ENCODE measurements at places on chromosomes 1 and 21.

- DNase-seq, result no peak
These were observed 286.5 kb downstream of the NPHP4 start for GRCh38 chr1:5705751-5706150.

DNA sequence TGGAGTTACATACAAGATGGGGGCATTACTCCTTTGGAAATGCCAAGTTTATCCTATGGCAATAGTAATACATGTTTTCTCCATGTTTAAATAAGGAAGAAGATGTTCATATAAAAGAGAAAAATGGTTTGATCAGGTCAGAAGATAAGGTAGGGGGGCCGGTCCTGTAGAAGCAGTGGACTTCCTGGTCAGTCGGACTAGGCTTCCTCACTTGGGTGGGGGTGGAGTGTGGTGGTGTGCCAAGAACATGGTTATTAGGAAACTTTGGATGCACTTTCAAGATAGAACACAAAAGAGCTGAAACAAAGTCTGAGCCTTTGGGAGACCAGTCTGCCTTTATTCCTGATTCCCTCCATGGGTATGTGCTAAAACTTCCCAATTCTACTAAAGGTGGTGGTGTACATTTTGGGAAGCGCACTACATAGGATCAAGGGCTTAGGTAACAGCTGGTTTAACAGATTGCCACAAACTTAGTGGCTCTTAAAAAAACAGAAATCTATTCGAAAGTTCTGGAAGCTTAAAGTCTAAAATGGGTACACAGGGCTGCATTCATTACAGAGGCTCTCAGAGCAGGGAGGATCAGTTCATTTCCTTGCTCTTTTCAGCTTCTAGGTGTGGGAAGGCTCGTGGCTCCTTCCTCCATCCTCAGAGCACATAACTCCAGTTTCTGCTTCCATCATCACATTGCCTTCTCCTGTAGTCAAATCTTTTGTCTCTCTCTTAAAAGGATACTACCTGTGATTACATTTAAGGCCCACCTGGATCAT, 64.6 kb downstream of the KDM1A start:
- no peak for DNase-seq

DNA sequence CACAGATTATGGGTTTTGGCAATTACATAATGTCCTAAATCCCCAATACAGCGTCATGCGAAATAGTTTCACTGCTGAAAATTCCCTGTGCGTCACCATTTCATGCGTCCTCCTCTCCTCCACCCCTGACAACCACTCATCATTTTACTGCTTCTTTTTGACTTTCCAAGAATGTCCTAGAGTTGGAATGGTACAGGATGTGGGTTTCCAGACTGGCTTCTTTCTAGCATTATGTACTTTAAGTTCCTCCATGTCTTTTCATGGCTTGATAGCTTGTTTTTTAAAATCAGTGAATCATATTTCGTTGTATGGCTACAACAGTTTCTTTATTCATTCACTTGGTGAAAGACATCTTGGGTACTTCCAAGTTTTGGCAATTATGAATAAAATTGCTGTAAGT, 7.4 kb downstream of the NBPF3 start:
- DNase-seq, result no peak

GRCh38 chr1:234140388-234140787, 232.9 kb upstream of the COA6 start:
- DNase-seq, result no peak

DNA sequence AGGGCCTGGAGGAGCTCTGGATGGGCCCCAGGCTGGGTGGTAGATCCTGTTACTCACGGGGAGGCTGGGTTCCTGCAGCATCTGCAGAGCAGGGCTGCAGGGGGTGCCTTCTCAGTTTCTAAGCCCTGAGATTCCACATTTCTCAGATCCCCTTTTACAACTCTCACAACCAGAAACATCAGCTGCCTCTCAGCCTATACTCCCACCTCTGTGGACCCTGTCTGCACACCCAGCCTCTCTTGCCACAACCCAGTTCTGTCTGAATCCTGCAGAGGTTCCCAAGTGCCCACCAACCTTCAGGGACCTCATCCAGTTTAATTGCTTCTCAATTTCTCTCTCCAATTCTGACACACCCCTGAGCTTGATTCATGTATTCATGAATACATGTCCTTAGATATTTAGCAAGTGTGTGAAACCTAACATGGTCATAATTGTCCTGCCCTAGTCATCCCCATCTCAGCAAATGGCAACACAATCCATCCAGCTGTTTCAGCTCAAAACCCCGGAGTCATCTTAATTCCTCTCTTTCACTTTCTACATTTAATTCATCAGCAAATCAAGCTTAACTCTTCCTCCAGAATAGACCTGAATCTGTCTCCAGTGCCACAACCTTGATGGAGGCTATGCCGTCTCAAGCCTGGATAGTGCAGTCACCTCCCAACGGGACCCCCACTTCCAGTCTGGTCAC, 57.0 kb upstream of the NEK2 start:
- DNase-seq, result no peak

DNA sequence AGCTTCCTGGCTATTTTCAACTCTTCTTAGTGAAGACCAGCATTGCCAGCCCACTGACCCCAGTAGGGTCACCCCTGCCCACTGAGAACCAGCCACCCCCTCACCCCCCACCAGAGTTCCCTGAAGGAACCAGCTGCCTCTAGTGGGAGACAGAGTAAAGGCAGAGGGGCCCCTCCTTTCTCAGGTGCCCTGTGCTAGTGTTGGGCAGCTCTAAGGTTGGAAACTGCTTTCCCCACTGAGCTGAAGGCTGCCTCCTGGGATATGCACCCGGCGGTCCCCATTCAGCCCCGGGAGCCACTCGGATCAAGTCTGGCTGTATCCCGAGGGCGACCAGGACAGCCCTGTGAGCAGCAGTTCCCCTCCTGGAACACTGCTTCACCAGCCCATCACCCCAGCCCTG, 111.0 kb downstream of the PGBD5 start:
- DNase-seq, result no peak

GRCh38 chr1:165481820-165482532, 37.0 kb upstream of the RXRG start:
- peak; percentile 22 for DNase-seq

GRCh38 chr1:224631462-224632115, 15.5 kb downstream of the CNIH3 start:
- no peak for DNase-seq

- DNase-seq, result no peak
These were observed 4.5 kb downstream of the DHCR24 start for GRCh38 chr1:54882519-54882918.

- DNase-seq, result no peak
These were observed 1.6 kb downstream of the ADAMTS5 start for GRCh38 chr21:26965040-26965906.

All from stimulated activated CD4-positive, alpha-beta T cell treated with anti-CD3 and anti-CD28 coated beads, Interleukin-12 subunit alpha, Interleukin-12 subunit beta, amount 100 ng/mL, for 48 hours (primary cell).